T-helper 17 cell (primary cell): ENCODE measurements at places on chromosomes 13 and 19.

DNA sequence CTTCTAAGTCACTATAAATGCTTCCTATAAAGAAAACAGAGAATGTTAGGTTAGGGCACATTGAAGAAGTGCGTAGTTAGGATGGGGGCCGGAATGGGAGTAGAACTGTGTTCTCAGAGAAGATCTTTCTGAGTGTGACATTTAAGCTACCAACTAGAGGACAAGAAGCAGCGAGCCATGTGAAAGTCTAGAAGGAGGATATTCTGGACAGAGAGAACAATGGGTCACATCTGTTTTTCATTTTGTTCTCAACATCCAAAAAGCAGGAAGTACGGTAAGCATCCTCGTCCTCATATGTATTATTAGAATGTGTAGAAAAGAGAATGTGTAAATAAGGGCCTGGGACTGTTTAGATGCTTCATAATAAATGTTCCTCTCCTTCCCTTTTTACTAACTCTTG, 44.5 kb upstream of the PARP4 start:
- peaks cover 14% of the 10 kb centered on the region for H3K36me3 ChIP-seq
- H3K4me1 ChIP-seq = peaks cover 10% of the 10 kb centered on the region
- H3K4me3 ChIP-seq = no peak overlapping the region
- no peak overlapping the region for H3K27ac ChIP-seq

DNA sequence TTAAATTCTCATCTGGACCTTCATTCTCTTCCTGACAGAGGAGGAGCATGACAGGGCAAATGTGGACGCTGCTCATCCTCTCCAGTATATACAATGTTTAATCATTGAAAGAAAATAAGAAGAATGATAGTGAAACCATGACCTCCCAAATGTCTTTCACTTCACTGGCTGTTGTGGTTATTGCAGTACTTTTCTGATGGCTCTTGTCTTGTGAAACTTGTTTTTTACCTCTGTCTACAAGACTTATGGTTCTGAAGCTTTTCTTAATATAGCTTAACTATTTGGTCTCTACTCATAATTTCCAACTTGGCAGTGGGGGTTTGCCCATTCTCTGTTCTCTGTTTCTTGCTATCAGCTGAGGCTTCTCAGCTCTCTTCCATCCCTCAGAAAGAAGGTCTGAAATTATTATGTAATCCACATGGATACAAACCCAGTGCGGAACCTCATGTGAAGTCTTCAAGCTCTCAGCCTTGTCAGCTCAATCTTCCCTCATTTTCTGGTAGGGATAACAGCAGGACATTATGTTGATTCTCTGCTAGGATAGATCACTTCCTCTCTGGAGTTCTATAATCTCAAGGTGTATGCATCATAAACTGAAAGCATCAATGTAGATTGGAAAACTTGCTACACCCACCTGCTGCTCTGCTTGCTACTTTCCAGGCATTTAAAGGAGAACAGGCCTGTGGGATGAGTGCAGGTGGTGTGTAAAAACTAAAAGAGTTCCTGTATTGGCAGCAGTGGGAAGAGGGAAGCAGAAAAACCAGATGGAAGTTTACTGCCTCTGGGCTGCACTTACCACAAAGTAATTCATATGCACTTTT, 250.3 kb upstream of the HTR2A start:
- H3K27me3 ChIP-seq = no peaks in the 10 kb centered on the region
- no peak for DNase-seq

- DNase-seq = no peak
- peaks cover 15% of the 10 kb centered on the region for H3K4me1 ChIP-seq
- no peak overlapping the region for H3K27ac ChIP-seq
- no peaks in the 10 kb centered on the region for H3K36me3 ChIP-seq
- H3K4me3 ChIP-seq = no peak overlapping the region
Measured at GRCh38 chr19:547117-547516, 3.3 kb downstream of the GZMM start.

DNA sequence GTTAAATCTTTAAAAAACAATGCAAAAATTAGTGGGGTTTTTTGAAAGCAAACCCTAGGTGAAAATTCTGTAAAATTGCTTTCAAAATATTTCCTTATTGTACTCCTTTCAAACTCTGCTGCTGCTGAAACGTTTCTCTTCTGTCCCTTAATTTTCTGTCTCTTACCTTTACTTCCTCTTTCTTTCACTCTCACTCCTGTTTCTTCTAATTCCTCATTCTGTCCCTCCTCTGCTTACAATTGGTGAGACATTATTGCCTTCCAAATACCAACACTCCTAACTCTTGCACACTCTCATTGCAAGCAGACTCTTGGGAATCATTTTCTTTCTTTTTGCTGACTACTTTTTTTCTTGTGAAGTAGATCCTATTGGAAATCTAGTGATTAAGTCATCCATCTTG, 685.6 kb upstream of the SLITRK1 start:
- no peak for DNase-seq
- no peaks in the 10 kb centered on the region for H3K36me3 ChIP-seq
- peaks cover 3% of the 10 kb centered on the region for H3K4me1 ChIP-seq
- H3K4me3 ChIP-seq = no peak overlapping the region
- H3K27me3 ChIP-seq = no peaks in the 10 kb centered on the region
- H3K27ac ChIP-seq = no peak overlapping the region

GRCh38 chr13:33090755-33091414, 74.7 kb downstream of the KL start:
- H3K4me3 ChIP-seq = no peak overlapping the region
- no peak for DNase-seq
- no peaks in the 10 kb centered on the region for H3K4me1 ChIP-seq

- no peaks in the 10 kb centered on the region for H3K4me1 ChIP-seq
- no peaks in the 10 kb centered on the region for H3K36me3 ChIP-seq
- no peak overlapping the region for H3K4me3 ChIP-seq
- H3K27me3 ChIP-seq = peaks cover 7% of the 10 kb centered on the region
- DNase-seq = no peak
- no peak overlapping the region for H3K27ac ChIP-seq
Measured at GRCh38 chr19:16944626-16945363, 56.0 kb downstream of the F2RL3 start.
